Left lobe of liver (tissue), 2 donors: ENCODE measurements at places on chromosomes 11 and 22. TPM values are rescaled to one million over a fixed set of nuclear protein-coding genes. Genes with fewer than 3 reads are reported as not detected.

IFITM5 gene
- total RNA-seq, result not detected

C1QTNF5 gene
- total RNA-seq, result 4.7 TPM

RAB3IL1 gene
- total RNA-seq, result 4.0 TPM

ST14 gene
- 3.7 TPM for total RNA-seq

EXT2 gene
- total RNA-seq, result 22.9 TPM

GP1BB gene
- total RNA-seq, result 0.75 TPM

GRM5 gene
- total RNA-seq, result not detected

ELF5 gene
- total RNA-seq, result 0.10 TPM

GDPD4 gene
- 10.2 TPM for total RNA-seq

LRRC10B gene
- not detected for total RNA-seq

CHRDL2 gene
- total RNA-seq, result 8.8 TPM

CCDC73 gene
- total RNA-seq, result 0.40 TPM

ZNF214 gene
- total RNA-seq, result 1.8 TPM

MUC5B gene
- 4.1 TPM for total RNA-seq

QSER1 gene
- 7.3 TPM for total RNA-seq

RNF215 gene
- 8.7 TPM for total RNA-seq

APOBEC3G gene
- 1.3 TPM for total RNA-seq

YAP1 gene
- total RNA-seq, result 18.2 TPM

MAP6 gene
- 0.33 TPM for total RNA-seq

RPL3 gene
- total RNA-seq, result 862 TPM

DLG2 gene
- 4.7 TPM for total RNA-seq

BARX2 gene
- total RNA-seq, result not detected

HTATIP2 gene
- 68.0 TPM for total RNA-seq

TM7SF2 gene
- total RNA-seq, result 97.6 TPM

CKAP5 gene
- 19.5 TPM for total RNA-seq

SYCE3 gene
- total RNA-seq, result 0.45 TPM

BAIAP2L2 gene
- 1.1 TPM for total RNA-seq

UBQLN3 gene
- not detected for total RNA-seq

MPEG1 gene
- 5.7 TPM for total RNA-seq

ANO9 gene
- 0.83 TPM for total RNA-seq

DDX6 gene
- 40.1 TPM for total RNA-seq

RAB38 gene
- 0.28 TPM for total RNA-seq

MAFF gene
- total RNA-seq, result 2.5 TPM

CALCA gene
- 0.73 TPM for total RNA-seq

C11orf65 gene
- 0.70 TPM for total RNA-seq

IGSF9B gene
- 0.13 TPM for total RNA-seq

MLC1 gene
- total RNA-seq, result not detected

DDI1 gene
- total RNA-seq, result not detected

BTBD18 gene
- total RNA-seq, result not detected

SOX6 gene
- 14.1 TPM for total RNA-seq

PIWIL4 gene
- 0.28 TPM for total RNA-seq

NLRP10 gene
- total RNA-seq, result not detected

SLC22A25 gene
- total RNA-seq, result 33.5 TPM

MS4A4A gene
- 5.6 TPM for total RNA-seq

OR51B2 gene
- total RNA-seq, result not detected

TREH gene
- 3.4 TPM for total RNA-seq

RTN4R gene
- 10.9 TPM for total RNA-seq

DKK3 gene
- 5.5 TPM for total RNA-seq

KCNC1 gene
- not detected for total RNA-seq

TEF gene
- total RNA-seq, result 26.3 TPM

MMP3 gene
- not detected for total RNA-seq

TSKU gene
- total RNA-seq, result 547 TPM

CNIH2 gene
- 0.13 TPM for total RNA-seq

CHADL gene
- 2.5 TPM for total RNA-seq

HPX gene
- total RNA-seq, result 5,455 TPM

KRTAP5-7 gene
- total RNA-seq, result not detected
